ENCODE measurements at places on chromosomes 7 and 10.

DNA sequence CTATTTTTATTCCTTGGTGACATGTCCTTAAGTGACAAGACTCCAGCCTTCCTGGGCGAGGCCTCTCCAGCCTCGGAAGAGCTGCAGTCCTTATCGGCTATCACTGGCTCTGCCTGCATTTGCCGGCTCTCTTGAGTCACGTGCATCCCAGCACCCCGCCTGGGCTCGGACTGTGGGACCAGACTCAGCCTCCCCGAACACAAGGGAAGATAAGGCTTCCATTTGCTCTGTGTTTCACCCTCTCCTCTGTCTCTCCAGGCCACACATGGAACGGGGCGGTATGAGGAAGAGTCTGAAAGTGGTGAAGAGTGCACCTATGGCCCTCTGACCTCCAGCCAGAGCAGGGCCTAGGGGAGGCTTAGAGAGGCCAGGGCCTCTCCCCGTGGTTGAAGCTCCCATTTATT is 4.7 kb downstream of the GDF2 start:
- DNase-seq = no peak

DNA sequence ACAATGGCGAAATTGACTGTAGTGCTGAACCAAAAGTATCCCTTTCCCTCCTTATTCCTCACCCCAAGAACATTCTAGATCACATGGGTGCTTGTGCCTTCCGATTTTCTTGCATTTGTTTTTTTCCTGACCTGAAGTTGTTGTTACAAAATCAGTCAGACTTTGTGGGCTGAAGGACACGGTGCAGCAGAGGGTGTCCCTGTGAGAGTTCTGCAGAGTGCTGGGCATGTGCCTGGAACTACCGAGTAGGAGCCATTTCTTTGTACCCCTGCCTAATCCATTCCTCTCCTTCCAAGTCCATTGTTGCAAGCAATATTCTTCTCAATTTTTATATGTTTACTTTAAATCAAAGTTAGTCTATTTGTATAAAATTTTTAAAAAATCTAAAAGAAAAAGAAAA is 35.3 kb upstream of the GJD4 start:
- no peak for DNase-seq

- no peak for DNase-seq
Measured at GRCh38 chr7:95675016-95675415, 78.7 kb upstream of the PDK4 start.

- DNase-seq = no peak
Measured at GRCh38 chr10:132793871-132794849, 8.2 kb upstream of the NKX6-2 start.

GRCh38 chr10:2893158-2893845 is 174.0 kb upstream of the PFKP start:
- DNase-seq = no peak

DNA sequence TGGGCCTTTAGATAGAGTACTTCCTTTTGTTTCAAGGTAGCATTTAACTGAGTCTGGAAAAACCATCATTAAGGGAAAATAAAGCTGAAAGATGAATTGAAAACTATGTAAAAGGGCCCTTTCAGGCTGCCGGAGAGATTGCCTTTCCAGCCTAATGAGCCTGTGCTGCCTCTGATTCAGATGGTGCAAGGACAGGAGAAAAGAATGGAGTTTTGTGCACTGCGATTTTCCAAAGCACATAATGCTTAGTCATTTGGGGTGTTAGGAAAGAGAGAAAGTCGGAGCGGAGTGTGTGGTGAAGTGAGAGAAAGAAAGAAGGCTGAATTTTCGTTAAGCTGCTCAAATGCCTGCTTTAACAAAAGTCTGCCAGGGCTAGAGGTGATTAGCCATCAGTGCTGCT is 259.7 kb downstream of the PAXIP1 start:
- DNase-seq = no peak

GRCh38 chr7:51949726-51950644 is 633.4 kb upstream of the COBL start:
- peak; percentile 37 for DNase-seq

Data from iris pigment epithelial cell (primary cell).